NCI-H1105 treated with DMSO at 0.1 percent for 48 hours (cell line): ENCODE measurements at places on chromosomes 5 and 9.

DNA sequence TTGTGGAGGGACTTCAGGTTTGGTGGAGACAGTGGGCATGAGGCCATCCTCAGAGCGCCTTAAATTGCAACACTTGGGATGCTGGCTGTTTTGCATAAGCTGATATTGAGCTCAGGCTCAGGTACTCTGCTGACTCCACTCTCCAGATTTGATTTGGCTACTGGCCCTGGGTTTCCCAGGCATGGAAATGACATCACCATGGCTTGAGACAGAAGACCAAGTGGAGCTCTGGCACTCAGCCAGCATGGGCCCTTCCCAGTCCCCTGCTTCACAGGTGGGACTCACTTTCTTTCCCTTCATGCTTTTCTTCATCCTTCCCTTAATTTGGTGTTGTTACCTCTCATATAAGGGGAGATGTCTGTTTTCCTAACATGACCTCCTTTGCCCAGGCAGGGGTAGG is 72.0 kb upstream of the IL12B start:
- DNase-seq: no peak

- DNase-seq: no peak
These were observed 55.3 kb downstream of the BARX1 start for GRCh38 chr9:93899609-93900435.

GRCh38 chr9:93573516-93573828 is 2.9 kb upstream of the PHF2 start:
- no peak for DNase-seq

- no peak for DNase-seq
These were observed 550.0 kb upstream of the TUSC1 start for GRCh38 chr9:26228273-26228672.

- DNase-seq: no peak
These were observed 309.3 kb downstream of the CHSY3 start for GRCh38 chr5:130213607-130214006.

- DNase-seq: no peak
These were observed 178.5 kb upstream of the PITX1 start for GRCh38 chr5:135212361-135213026.

- no peak for DNase-seq
These were observed 436.1 kb downstream of the CDH10 start for GRCh38 chr5:24208686-24209106.

DNA sequence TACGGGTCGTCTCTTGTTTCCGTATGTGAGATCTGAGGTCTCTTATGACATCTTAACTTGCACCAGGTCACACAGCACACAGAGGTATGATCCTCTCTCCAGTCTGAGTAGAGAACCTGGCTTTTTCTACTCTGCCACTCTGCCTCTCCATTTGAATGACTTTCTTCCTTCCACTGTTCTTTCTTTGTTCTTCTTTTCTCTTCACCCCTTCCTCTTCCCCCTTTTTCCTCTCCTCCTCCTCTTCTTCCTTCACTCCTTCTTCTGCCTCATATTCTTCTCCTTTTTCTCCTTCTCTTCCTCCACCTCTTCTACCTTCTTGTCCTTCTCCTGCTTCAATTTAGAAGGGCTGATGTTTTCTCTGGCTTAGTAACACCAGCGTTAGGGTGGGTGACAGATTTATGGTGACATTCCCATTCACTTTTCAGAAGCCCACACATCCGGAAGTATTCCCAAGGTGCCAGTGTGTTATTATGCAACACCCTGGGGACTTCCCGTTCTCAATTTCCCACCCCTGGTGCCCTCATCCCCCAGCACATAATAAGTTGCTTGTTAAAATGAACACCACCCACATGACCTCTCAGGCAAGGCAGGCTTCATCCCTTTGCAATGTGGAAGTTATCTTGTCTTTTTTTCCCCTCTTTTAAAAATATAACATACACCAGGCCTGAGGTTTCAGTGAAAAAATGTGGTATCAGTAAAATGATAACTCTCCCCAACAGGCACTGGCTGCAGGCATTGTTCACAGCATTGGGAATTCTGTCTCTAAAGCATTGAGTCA is 122.0 kb downstream of the PAPPA start:
- DNase-seq: no peak

DNA sequence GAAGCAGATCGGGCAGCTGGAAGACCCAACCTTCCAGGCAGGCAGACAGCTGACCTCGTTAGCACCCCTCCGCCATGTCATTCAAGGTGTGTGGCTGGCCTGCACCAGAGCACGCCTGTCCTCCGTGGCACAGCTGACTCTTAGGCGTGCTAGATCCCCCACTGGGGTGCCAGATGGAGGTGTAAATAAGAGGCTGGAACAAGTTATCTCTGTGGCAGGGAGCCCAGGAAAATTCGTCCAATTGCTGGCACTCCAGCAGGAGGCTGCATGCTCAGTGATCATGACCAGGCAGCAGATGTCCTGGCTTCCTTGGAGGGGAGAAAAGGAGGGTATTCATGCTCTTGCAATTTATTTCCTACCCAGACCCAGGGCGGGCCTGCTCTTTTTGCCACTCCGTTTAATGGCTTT is 7.8 kb upstream of the ALDOB start:
- DNase-seq: peak; percentile 64

DNA sequence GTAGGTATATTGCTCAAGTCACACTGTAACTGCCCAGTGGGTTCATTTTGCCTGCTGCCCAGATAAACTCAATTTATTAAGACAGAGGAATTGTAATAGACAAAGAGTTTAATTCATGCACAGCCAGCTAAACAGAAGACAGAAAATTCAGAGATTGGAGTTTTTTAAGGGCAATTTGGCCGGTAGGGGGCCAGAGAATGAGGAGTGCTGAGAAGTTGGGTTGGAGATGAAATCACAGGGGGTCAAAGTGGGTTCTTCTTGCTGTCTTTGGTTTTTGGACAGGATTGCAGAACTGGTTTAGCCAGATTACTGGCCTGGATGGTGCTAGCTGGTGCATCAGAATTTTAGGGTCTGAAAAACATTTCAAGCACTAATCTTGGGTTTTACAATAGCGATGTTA is 20.7 kb upstream of the IL33 start:
- no peak for DNase-seq

GRCh38 chr5:53991942-53992341 is 318.4 kb downstream of the ARL15 start:
- no peak for DNase-seq

DNA sequence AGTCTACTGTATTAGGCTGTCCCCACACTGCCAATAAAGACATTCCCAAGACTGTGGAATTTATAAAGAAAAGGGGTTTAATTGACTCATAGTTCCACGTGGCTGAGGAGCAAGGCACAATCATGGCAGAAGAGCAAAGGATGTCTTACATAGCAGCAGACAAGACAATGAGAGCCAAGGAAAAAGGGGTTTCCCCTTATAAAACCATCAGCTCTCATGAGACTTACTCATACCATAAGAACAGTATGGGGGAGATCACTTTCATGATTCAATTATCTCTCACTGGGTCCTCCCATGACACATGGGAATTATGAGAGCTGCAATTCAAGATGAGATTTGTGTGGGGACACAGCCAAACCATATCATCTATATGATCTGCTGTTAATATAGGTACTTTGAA is 14.8 kb upstream of the FSTL4 start:
- DNase-seq: no peak

DNA sequence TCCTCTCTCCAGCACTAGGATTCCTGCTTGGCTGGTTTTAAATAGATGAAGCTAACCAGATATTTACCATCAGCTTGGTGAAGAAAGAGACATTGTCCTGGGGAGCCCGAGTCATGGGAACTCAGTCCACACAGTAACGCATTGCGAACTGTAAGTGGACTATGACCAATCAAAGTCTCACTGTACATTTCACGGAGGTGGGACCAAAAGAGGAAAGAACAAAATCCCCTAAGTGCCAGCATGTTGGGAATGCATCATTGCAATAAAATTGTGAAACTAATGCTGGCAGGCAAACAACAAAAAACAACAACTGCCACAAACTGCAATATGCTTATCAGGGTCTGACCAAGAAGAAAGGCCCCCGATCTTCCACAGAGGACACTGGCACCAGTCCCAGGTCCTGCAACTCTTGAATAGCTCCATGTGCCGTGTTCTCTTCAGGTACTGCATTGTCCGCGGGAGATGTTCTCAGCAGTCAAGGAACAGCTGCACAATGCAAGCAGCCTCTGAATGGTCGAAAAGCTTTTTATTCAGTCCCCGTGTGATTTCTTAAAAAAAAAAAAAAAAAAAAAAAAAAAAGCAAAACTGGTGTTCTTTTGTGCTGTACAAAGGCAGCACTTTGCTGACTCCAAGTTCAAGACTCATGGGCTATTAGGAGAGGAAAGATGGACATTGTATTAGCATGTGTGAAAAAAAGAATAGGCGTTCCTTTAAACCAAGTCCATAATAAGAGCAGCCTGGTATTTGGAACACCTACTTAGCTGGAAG is 38.1 kb downstream of the SEMA6A start:
- DNase-seq: no peak

DNA sequence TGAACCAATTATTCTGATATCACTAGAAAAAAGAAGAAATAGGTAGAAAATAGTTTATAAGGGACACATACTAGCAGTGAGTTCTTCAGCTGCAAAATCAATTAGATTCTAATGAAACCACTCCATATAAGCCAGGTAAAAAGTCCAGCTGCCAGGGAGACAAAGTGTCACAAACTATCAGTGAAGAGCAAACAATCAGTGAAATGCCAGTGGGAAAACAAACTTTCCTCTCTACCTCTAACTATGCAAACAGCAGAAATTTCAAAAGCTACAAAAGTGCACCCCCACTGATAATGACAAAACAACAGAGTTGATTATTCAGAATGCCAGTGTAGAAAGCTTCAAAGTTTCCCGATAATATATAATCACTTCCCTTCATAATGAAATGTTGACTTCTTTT is 637.2 kb upstream of the ITGA1 start:
- peak; percentile 90 for DNase-seq

DNA sequence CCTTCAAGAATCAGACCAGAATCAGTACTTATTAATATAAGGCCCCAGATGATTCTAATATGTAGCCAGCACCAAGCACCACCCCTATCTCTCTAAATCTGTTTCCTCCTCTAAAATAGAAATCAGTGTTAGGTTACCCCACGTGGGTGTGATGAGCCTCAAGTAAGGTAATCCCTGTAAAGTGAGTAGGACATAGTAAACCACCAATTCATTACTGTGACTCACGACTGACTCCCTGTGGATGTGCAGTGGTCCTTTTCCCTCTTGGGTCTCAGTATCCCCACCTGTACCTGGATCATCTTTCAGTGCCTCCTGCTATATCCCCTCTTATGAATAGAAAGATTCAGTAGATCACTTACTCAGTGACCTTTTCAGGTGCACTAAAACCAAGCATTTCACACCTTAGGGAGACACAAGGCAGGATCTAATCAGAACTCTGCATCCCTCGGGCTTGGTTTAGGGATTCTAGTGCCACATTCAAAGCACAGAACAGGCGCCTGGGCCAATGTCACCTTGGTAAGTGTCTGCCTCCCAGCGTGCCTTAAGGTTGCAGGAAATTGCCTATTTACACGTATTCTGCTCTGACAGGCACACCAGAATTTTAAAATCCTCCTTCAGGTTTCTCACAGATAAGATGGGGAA is 12.2 kb upstream of the ALDH1B1 start:
- no peak for DNase-seq

- no peak for DNase-seq
These were observed 2.9 kb downstream of the DNAJB5 start for GRCh38 chr9:34992376-34992951.

- DNase-seq: peak; percentile 84
These were observed 7.4 kb downstream of the CEMIP2 start for GRCh38 chr9:71760901-71761300.

GRCh38 chr5:35671541-35672295 is 54.1 kb downstream of the SPEF2 start:
- DNase-seq: no peak

- no peak for DNase-seq
These were observed 479.2 kb upstream of the TUSC1 start for GRCh38 chr9:26157411-26157810.

GRCh38 chr5:82160948-82161347 is 117.2 kb downstream of the RPS23 start:
- no peak for DNase-seq

DNA sequence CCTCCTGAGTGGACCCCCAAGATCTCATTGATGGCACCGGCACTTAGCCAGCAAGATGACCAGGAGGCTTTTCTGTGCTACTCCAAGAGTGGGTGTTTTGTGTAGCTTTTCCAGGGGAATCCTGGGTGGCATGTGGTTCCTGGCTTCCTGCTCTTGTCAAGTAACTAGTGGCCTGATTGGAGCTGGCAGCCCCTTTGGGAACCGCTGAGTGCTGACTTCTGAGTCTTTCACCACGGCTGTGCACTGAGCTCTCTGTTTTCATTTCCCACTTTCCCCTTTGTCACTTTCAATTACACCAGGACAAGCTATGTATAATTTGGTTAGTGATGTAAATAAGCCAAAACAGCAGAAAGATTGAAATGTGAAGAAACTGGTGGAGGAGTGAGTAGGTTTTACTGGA is 255.4 kb downstream of the GOLPH3 start:
- no peak for DNase-seq

DNA sequence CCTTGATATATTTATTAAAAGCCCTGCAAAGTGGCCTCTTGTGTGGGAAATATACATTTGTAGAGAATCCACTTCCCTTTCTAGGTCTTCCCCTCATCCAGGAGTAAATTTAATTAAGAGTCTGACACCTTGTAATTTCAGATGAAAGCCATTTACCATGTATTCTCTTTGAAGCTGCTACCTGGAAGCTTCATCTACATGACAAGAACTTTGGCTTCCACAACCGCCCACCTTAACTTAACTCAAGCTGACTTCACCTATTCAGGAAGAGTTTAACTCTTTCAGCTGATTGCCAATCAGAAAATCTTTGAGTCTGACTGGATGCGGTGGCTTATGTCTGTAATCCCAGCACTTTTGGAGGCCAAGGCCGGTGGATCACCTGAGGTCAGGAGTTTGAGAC is 899.9 kb downstream of the TAF11L14 start:
- no peak for DNase-seq

GRCh38 chr9:129482521-129483414 is 138.1 kb downstream of the C9orf50 start:
- DNase-seq: peak; percentile 71

- no peak for DNase-seq
These were observed 225.9 kb upstream of the HAPLN1 start for GRCh38 chr5:83946516-83946915.

GRCh38 chr9:92035687-92036410 is 79.4 kb downstream of the SPTLC1 start:
- DNase-seq: no peak

- no peak for DNase-seq
These were observed 335.9 kb downstream of the MSX2 start for GRCh38 chr5:175060257-175060656.

DNA sequence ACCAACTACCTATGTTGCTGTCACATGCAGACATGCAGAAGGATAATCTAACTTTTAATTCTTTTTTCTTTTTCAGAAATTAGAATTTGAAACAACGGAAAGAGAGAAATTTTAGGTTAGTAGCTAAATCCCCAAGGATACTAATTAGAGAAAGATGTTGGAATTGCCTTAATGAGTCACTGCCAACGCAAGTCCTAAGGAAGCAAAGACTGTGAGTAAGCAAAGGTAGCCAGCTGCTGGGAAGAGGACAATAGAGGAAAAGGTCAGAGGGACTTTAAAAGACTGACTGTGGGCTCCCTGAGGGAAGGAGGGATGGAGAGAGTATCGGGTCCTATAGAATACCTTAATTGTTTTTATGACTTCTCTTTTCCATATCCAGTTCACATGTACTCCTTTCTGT is 461.9 kb upstream of the PAPPA start:
- DNase-seq: no peak

- no peak for DNase-seq
These were observed 417.2 kb downstream of the TLR4 start for GRCh38 chr9:118121361-118121760.

- no peak for DNase-seq
These were observed 187.1 kb upstream of the GRIN3A start for GRCh38 chr9:101925498-101925897.
